ENCODE measurements at places on chromosomes 3 and 15.

GRCh38 chr15:99925661-99926461, 192.6 kb upstream of the LYSMD4 start:
- no peak for DNase-seq

GRCh38 chr3:125582707-125583106, 12.6 kb downstream of the OSBPL11 start:
- no peak for DNase-seq

- no peak for DNase-seq
These were observed 14.2 kb upstream of the NRROS start for GRCh38 chr3:196625331-196625730.

DNA sequence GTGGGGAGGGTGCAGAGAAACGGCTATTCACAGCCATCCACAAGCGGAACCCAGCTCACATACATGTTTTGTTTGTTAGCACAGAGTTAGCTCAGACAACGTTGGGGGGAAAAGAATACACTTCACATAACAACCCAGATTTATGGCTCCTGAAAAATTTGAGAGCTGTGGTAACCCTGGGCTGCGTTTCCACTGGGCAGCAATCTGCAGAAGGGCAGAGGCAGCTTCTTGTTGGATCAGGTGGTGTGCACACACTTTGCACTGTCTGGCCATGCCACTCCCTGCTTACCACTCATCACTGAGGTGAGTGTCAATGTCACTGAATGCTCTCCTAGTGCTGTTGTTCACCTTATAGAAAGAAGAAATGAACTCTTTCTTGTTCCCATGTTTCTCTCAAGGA, 299.8 kb upstream of the SOX14 start:
- no peak for DNase-seq

- no peak for DNase-seq
These were observed 57.2 kb downstream of the USP13 start for GRCh38 chr3:179710079-179710478.

DNA sequence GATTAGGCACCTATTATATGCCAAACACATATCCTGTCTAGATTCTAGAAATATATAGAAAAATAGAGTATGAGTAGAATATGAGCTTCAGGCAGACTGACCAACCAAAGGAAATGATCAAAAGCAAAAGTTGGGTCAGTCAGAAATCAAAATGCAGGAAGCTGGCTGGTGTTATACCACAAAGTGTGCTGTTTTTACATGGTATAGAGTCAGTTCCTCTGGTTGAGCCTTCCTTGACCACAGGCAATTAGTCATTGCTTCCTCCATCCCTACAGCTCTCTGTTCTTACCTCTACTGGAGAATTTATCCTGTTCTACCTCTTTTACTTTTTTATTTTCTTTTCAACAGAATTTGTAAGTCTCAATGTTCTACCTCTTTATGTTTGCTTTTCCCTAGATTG, 149.8 kb downstream of the TMCO5A start:
- DNase-seq, result peak; percentile 49

- DNase-seq, result no peak
These were observed 128.4 kb downstream of the ASB7 start for GRCh38 chr15:100730655-100731266.

GRCh38 chr3:106088304-106088703, 219.5 kb upstream of the CBLB start:
- DNase-seq, result no peak

DNA sequence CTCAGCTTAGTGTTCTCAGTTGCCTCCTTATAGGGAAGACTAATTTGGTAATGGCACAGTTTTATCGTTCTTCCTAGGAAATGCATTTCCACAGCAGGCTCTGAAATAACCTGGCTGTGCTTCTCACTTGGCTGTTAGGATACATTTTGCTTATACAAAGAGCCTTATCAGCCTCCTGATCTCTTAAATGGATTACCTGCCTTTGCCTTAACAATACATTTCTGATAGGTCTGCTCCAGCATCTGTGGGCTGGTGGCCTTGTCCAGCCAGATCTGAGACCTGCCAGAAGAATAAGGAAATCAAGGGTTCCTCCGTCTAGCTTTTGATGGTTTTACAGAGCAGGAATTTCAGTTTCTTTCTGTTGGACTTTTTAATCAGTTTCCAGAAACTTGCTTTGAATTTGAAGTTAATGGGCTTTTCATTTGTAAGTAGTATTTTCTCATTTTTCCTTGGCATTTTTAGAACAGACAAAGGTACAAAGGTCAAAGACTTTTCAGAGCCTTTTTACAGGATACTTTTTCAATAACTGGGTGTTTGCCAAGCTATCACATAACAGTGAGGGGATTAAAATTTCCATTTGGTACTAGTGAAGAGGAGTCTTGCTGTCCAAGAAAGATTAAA, 116.3 kb downstream of the AKAP13 start:
- no peak for DNase-seq

GRCh38 chr3:27666272-27666671, 55.9 kb downstream of the EOMES start:
- no peak for DNase-seq

DNA sequence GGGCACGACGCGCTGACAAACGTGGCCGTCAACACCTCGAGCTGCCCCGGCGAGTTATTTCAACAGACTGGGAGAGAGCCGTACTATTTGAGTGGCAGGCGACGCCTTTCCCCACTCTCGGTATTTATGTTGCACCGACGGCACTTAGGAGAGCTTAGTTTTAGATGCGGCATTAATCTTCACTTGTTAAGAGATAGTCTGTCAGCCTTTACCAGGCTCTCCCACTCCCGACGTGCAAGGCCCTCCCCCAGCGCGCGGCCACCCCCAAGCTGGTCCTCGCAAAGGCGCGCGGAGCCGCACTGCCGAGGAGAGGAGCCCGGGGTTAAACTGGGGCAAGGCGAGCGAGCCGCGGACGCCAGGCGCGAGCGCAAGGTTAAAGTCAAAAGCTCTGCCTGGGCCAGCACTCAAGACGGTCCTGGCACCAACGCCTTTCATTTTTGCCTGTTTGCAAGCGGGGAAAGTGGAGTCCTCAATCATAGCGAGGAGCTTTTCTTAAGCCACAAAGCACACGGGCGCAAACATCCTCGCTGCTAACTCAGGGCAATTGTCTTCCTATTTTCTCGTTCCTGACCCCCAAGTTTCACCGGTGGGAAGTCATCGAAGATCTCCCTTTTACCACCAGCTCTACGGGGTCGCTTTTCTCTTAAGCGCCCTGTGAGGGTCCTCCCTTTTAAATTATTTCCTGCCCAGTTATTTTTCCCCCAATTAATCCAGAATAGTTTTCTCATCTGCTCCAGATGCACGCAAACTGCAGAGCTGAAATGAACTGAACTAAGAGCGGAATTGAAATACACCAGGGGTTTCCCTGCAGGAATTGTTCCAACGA, 86.6 kb downstream of the NR2F2 start:
- DNase-seq, result no peak

- DNase-seq, result no peak
These were observed 69.9 kb downstream of the TBC1D5 start for GRCh38 chr3:17672506-17672905.

GRCh38 chr15:72231833-72232478, 966 bp upstream of the PKM start:
- peak; percentile 82 for DNase-seq

GRCh38 chr15:43998607-43999006, 171.8 kb downstream of the WDR76 start:
- DNase-seq, result peak; percentile 31

GRCh38 chr3:79767194-79767904, 449 bp downstream of the ROBO1 start:
- DNase-seq, result no peak

DNA sequence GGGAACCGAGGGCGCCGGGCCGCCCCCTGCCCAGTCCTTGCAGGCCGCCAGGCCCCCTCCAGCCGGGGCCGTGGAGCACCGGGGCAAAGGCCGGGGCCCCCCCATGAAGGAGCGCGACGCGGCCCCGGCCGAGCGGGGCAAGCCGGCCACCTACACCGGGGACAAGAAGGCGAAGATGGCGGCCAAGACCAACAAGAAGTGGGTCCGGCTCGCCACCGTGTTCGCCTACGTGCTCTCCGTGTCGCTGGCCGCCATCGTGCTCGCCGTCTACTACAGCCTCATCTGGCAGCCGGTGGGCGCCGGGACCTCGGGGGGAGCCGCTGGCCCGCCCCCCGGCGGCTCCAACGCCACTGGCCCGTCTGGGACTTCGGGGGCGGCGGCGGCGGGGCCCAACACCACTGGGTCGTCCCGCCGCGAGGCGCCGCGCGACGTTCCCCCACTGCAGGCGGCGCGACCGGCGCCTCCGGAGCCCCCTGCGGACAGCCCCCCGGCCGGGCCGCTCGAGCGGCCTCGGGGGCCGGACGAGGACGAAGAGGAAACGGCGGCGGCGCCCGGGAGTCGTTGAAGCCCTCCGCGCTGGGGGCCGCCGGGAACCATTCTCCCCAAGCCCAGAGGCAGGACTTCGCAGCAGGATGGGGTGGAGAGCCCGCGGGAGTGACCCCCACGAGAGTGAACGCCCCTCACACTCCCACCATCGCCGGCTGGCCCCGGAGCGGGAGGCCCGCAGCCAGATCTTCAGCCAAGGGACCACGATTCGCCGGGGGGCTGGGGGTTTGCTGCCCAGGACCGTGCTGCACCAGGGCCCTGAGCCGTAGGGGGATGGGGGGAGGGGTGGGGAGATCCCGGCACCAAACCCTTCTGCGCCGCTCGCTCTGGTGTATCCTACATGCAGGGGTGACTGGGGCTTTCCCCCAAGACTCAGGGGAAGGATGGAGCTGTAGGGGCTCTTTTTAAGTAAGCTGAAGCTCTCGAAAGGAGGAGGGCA, 753 bp downstream of the INAFM2 start:
- no peak for DNase-seq

DNA sequence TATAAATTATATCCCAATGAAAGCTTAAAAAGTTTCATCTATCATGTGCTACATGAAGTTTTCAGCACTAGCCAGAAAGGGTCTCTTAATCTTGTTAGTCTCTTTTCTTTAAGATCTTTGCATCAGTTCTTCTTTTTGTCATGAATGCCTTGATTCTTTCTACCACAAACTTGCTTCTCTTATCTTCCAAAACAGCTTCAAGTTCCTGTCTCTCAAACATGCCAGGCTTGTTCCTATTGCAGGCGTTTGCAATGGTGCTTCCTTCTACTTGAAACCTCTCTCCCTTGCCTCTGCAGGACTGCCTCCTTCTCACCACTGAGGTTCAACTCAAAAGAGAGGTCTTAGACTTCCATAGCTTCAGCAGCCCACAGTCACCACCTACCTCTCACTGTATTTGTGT, 104.3 kb upstream of the FRMD4B start:
- DNase-seq, result no peak

GRCh38 chr15:62734706-62735105, 307.8 kb upstream of the TPM1 start:
- no peak for DNase-seq

DNA sequence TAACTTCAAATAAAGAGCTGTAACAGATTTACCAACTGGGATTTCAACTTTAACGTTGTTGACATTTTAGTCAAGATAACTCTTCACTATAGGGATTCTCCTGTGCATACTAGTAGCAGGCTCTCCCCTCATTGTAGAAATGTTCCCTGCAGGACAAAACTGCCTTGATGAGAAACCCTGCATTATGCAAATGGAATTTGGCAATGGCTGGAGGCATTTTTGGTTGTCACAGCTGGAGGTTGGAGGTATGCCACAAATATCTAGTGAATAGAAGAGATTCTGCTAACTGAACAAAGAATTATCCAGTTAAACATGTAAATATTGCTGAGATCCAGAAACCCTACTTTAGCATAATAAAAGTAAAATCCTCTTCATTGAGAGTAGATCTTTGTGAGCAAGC, 928.8 kb upstream of the ALCAM start:
- peak; percentile 80 for DNase-seq

- DNase-seq, result no peak
These were observed 72.5 kb upstream of the ARHGEF3 start for GRCh38 chr3:56874269-56874668.

- peak; percentile 94 for DNase-seq
These were observed 74.3 kb downstream of the DGKG start for GRCh38 chr3:186287711-186288110.

GRCh38 chr3:142285083-142285517, 59.7 kb upstream of the GK5 start:
- no peak for DNase-seq

DNA sequence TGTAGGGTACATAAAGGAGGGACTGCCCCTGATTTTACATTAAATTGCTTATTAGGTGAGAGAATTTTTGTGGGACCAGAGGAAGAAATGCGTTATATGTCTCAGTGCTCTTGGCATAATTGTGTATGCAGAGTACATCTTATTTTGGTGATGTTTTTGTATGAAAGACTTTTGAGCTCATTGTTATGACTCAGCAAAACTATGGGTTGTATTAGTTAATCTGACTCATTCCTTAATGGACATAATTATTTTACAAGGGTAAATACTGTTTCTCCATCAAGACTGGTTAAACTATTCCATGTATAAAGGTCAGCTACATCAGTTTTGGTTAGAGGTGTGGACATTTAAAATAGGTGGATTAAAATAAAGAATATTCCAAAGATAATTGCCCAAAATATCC, 156.8 kb downstream of the ALCAM start:
- peak; percentile 17 for DNase-seq

DNA sequence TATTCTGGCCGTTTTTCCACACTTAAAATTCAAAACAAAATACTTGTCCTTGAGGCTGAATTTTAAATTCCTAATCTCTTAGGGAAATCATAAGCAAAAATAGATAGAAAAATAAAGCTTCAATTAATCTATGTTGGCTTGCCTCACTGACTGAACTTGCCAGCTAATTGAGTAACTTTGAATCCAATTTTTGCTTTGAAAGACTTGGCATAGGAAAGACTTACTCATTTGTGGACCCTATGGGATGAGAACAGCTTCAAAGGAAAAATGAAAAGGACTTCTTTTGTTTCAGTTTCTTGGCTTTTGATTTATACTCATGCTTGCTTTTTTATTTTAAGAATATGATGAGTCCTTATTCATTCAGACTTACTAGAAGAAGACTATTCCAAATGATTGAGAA, 370.7 kb upstream of the RARB start:
- no peak for DNase-seq

GRCh38 chr15:59174835-59175831, 31.5 kb upstream of the LDHAL6B start:
- DNase-seq, result peak; percentile 75

GRCh38 chr3:133505813-133506212, 67.7 kb upstream of the CDV3 start:
- no peak for DNase-seq

DNA sequence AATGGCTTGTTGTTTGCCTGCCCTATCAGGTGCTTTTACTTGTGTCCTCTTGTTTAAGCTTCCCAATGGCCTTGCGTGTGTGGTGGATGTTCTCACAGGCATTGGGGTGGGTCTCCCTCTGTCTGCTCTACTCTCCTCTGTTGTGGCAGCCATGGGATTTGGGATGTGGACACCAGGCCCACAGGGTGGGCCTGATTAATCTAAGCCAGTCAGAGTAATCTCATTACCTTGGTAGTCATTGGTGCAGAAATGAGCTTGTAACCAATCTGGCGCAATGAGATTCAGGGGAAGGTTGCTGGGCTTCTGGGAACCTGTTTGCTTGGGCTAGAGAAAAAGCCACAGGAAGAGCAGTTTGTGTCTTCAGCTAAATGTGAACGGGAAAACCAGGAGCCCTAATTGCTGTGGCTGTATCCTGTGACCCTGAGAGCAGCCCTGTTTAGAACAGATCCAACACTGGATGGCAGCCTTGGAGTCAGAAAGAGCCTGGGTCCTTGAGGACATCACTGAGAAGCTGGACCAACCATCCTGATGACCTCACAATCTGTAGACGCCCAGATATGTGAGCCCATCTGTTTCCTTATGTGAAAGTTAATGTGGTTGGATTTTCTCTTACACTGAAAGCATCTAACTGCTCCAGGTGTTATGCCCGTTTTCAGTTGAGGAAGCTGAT, 157.3 kb upstream of the UBE2E1 start:
- peak; percentile 40 for DNase-seq
